Activated CD4-positive, CD25-positive, alpha-beta regulatory T cell treated with anti-CD3 and anti-CD28 coated beads, Interleukin-2, amount 50 U/mL, for 24 hours (primary cell): ENCODE measurements at places on chromosomes 5 and 9.

DNA sequence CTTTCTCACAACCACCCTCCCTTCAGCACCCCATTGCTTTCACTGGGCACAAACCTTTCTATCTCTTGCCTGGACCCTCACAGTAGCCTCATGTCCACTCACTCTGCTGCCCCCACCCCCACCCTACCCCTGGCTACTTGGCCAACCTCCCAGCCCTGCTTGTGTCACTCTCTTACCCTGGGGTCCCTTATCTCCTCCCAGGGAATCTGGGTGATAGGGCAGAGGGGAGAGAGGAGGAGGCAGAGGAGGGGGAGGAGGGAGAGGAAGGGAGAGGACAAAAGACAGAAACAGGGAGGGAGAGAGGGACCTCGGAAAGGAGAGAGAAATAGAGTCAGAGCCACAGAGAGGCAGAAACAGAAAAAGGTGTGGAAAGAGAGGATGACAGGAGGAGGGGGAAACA, 25.0 kb upstream of the KIF12 start:
- no peak for ATAC-seq

DNA sequence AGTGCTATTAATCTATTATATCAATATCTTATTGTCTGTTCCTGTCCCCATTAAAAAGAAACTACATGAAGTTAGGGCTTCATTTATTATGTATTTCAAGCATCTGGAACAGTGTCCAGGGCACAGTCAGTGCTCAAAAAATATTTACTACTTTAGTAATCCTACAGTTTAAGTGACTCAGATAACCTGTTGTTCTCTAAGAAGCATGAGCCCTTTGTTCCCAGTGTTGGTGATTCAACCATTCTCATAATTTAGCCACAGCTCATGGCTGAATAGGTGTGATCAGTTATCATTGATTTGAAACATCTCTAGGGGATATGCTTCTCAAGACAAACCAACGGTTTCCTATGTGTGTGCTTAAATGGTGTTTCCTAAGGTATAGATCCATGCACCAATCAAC, 292.7 kb downstream of the TMEM167A start:
- no peak for ATAC-seq

DNA sequence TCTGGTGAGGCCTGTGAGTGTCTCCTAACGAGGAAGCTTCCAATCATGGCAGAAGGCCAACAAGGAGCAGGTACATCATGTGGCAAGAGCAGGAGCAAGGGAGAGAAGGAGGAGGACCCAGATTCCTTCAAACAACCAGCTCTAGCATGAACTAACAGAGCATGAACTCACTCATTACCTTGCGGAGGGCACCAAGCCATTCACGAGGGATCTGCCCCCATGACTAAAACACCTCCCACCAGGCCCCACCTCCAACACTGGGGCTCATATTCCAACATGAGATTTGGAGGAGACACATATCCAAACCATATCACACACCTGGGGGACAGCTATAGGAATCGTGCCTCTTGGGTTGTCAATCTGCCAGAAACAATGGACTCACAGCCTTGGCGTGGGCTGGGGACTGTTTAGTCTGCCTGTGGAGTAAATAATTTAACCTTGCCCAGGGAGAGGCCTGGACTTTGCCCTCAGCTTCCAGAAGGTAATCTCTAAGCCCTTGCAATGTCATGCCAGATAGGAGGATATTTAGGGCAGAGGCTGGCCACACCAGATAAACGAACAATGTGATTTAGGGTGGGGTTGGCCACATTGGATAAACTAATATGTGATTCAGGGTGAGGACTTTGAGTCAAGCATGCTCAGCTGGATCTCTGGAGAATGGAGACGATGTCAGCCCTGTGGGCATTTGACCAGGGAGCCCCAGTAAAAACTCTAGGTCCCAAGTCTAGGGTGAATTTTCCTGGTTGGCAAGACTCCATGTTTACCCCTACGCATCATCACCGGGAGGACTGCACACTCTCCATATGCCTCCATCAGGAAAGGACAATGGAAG, 13.6 kb upstream of the VDAC1 start:
- ATAC-seq = no peak

DNA sequence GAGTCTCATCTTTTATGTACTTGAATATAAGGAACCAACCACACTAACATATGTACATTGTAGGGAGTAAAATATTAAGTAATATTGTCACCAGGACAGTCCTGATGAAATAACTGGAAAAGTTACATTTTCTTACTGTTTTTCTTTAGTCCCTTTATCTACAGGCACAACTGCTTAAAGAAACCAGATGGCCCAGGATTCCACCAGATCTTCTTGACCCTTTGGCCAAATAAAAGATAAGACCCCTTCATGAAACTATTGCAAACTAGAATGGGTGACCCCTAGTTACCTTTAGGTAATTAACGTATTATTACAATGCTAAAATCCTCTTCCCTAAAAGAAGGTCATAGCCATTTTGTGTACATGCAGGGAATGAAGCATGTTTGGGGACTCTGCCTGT, 106.3 kb upstream of the FTMT start:
- no peak for ATAC-seq

DNA sequence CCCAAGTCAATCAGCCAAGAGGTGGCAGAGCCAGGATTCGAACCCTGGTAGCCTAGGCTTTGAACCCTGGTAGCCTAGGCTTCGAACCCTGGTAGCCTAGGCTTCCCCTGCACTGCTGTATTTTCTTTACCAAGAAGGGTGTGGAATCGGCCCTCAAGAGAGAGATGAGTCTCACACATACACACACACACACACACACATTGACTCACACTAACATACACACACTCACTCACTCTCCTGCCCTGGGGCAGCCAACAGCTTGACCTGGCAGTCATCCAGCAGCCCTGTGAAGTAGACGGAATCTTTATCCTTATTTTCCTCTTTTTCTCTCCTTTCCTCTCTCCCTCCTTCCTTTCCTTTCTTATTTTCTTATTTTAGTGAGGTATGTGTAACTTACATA, 55.4 kb upstream of the RPL26L1 start:
- no peak for ATAC-seq

- no peak for ATAC-seq
These were observed 253.5 kb upstream of the NREP start for GRCh38 chr5:112010475-112010874.

DNA sequence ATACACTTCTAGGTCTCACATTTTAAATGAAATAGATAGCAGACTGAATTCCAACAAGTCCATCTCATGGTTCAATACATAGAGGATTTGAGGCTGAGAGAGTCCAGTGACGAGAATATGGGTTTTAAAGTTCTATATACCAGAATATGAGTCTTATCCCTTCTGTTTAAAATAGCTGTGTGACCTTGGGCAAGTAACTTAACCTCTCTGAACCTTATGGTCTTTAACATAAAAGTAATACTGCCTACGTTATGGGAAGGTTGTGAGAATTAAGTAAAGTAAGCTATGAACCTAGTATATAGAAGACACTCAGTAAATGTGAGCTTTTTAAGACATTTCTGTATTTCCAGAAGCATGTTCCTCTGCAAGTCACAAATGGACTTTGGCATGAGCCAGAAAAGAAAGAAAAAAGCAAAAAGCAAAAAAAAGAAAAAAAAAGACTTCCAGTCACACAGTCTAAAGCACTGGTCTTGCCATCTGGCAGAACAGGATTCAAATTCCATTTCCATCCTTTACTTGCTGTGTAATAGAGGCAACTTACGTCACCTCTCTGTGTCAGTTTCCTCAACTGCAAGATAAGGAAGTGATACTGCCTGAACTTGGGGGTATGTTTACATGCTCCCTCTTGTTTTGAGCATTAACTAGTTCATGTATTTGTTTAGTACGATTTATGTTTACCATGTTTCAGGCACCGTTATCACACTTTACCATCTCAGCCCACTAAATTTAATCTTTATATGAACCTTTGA, 248.2 kb downstream of the TRIM32 start:
- no peak for ATAC-seq

GRCh38 chr5:160926428-160926827, 74.4 kb upstream of the ATP10B start:
- no peak for ATAC-seq

DNA sequence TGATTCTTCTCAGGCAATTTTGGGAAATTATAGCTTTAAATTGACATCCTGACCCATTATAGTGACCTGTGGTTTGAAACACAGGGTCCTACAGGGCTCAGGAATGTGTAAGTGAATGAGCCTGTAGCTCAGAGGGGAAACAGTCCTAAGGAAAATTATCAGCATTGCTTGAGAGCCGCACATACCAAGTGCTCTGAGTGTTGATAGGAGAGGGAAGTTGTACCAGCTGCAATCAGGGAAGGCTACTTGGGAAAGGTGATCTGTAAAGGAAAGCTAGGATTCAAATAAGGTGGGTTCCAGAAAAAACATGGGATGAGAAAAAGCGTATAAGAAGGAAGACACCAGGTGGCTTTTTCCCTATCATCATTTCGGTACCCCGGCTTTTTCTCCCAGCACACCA, 4.4 kb upstream of the SLC25A51 start:
- no peak for ATAC-seq
